ENCODE measurements at places on chromosomes 2 and 18.
A peak's percentile ranks its signal among the peaks of the same experiment; 100 is the strongest.

GRCh38 chr2:169047256-169048250, 16.4 kb upstream of the ABCB11 start:
- no peak for DNase-seq

DNA sequence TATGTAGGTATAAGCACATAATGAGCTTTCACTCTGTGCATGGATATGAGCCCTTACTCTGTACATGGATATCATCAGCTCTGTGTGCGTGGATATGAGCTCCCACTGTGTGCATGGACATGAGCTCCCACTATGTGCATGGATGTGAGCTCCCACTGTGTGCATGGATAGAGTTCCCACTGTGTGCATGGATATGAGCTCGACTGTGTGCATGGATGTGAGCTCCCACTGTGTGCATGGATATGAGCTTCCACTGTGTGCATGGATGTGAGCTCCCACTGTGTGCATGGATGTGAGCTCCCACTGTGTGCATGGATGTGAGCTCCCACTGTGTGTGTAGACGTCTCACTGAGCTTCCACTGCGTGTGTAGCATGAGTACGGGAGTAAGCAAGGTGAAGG, 149.3 kb upstream of the ALKAL2 start:
- DNase-seq = no peak

GRCh38 chr2:160015746-160016145, 46.7 kb downstream of the PLA2R1 start:
- DNase-seq = no peak

DNA sequence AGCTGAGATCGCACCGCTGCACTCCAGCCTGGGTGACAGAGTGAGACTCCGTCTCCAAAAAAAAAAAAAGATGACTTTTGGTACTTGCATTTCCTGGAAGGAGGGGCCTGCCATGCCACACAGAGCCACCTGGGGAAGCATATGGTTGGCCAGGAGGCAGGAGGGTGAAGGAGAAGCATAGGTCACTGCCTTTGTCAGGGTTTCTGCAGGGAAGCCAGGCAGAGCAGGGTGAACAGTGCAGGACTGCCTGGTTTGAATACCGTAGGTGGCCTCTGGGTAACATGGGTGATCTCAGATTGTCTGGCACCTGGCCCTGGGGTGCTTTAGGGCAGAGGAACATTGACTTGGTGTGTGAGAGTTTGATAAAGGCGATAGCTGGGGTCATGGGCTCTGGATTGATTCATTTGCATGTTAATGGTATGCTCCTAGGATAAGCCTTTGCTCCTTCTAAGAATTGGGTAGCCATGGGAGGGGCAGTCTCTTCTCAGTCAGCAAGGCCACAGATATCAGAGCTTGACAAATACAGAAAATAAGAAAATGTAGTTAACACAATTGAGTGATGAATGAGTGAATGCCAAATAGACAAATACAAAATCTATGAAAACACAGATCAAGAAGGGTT, 124.0 kb upstream of the SEC11C start:
- no peak for DNase-seq

DNA sequence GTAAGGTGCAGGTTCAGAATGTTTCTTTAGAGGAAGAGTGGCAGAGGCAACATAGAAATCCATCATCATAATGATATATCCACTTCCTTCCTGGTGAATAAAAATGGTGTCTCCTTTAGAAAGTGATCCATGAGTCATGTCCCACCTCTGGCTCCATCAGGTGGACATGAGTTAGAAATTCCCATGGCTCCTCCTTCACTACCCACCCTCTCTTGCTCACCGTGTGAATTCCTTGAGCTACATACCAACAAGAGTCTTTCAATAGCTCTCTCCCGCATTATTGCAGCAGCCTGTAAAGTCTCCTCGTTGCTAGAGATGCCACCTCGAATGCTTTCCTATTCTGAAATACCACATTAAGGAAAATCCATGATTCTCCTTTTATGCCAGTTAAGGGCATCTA, 317.6 kb downstream of the LNPK start:
- no peak for DNase-seq

DNA sequence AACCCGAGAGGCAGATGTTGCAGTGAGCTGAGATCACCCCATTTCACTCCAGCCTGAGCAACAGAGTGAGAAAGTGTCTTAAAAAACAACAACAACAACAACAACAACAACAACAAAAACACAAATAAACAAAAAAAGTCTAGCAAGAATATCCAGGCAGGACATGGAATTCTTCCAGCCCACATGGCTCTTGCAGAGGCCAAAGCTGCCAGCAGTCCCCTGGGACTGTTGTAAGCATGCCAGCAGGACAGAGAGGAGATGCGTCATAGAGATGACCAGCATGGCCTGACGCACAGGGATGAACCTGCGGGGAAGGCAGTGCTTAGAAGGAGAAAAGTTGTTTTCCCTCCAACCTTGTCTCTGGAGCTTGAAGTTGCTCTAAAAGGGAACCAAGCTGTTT, 182.3 kb upstream of the PGAP1 start:
- DNase-seq = no peak

DNA sequence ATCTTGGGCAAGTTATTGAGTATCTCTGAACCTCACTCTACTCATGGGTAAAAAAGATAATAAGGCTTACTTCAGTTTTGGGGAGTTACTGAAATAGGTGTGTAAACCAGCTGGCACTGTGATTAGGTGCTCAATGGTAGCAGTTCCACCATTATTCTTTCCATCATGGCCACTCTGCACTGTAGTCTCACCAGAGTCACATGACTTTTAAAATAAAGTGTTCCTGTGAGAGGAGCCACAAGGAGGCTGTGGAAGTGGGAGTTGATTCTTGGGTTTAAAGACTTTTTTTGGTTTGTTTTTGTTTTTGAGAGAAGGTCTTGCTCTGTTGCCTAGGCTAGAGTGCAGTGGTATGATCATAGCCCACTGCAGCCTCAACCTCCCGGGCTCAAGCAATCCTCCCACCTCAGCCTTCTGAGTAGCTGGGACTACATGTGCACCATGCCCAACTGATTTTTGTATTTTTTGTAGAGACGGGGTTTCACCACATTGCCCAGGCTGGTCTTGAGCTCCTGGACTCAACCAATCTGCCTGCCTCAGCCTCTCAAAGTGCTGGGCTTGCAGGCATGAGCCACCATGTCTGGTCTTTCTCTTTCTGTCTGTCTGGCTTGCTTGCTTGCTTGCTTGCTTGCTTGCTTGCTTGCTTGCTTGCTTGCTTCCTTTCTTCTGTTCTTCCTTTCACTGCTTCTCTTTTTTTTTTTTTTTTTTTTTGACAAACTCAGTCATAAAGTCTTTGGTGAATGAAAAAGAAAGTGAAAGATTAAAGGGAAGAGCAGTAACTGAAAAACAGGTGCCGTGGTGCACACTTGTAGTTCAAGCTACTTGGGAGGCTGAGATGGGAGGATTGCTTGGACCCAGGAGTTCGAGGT, 21.2 kb upstream of the ACVR1 start:
- peak; percentile 66 for DNase-seq

GRCh38 chr2:54546923-54547720, 91.0 kb downstream of the SPTBN1 start:
- DNase-seq = peak; percentile 12

DNA sequence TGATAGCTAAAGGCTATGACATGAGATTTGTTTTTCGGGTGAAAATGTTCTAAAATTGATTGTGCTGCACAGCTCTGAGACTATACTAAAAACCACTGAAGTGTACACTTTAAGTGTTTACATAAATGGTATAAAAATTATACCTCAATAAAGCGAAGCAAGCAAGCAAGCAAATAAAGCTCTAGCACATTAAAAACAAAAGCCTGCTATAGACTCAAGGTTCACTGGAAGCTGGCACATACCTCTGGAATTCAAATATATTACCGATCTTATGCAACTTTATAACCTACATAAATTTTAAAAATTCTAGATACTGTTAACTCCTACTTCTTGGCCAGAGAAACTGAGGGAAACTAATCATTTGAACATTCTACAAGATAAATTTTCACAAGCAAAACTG, 20.1 kb downstream of the PELI1 start:
- DNase-seq = no peak

DNA sequence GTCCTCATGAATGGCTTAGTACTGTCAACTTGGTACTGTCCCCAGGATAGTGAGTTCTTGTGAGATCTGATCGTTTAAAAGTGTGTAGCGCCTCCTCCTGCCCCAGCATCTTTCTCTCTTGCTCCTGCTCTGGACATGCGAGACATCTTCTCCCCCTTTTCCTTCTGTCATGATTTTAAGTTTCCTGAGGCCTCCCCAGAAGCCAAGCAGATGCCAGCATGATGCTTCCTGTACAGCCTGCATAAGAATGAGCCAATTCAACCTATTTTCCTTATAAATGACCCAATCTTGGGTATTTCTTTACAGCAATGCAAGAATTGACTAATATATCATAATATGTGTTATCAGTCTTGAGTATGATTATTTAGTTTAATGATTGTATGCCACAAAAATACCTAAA, 3.5 kb upstream of the RSAD2 start:
- DNase-seq = no peak

DNA sequence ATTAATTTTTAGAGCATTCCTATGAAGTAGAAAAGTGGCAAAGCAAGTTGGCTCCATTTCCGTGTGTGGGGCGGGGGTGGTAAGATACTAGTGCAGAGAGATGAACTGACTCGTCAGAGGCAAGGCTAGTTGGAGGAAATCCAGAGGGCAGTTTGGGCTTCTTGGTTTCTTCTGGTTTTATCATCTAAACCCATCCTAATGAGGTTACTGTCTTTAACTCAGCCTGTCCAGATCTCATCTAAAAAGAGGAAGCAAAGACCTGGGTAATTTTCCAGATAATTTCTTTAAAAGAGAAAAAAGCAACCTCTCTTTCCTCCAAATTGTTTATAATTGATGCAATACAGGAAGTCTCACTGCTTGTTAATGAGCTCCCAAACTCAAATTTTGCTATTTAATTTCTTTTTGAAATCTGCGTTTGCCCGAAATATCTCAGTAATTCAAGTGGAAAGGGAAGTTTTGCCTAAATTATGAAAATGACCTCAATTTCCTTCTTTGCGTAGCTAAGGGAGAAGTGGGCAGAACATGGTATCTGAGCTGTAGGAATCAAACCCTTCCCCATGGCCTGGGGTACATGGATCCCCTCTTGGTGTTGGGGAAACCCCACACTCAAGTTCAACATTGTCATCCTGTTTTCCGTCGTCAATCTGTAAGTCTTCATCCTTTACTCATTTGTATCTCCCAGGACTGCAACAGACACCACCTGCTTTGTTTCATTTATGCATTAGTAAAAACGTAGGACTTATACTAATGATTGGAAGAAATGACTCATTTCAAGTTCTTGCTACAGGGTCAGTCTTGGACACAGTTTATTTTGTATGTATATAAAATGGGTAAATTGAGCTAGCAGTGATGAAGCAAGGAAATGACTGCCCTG, 89.1 kb upstream of the KLF7 start:
- no peak for DNase-seq

DNA sequence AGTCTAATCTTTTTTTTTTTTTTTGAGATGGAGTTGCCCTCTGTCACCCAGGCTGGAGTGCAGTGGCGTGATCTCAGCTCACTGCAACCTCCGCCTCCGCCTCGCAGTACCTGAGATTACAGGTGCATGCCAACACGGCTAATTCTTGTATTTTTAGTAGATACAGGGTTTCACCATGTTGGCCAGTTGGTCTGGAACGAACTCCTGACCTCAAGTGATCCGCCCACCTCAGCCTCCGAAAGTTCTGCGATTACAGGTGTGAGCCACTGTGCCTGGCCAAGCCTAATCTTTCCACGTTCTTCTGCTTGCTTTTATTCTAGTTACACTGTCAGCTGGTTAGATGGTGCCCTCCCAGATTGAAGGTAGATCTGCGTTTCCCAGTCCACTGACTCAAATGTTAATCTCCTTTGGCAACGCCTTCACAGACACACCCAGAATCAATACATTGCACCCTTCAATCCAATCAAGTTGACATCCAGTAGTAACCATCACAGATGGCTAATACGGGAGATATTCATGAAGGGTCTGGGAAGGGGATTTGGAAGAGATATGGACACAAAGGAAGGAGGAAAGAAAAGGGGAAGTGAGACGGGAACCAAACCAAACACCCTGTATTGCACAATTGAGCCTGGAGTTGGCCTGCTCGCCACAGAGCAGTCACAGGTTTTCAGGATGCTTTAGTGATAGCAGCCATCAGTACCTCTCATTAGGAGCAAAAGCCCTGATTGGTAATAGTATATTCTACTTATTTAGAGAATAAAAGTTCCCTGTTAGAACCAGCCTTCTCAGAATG, 229.8 kb downstream of the PIK3C3 start:
- no peak for DNase-seq

- no peak for DNase-seq
Measured at GRCh38 chr2:233074106-233074505, 14.0 kb downstream of the INPP5D start.
